Stimulated activated CD8-positive, alpha-beta memory T cell treated with anti-CD3 and anti-CD28 coated beads, Interleukin-7, amount 100 ng/mL, for 24 hours (primary cell): ENCODE measurements at places on chromosomes 4 and X.

DNA sequence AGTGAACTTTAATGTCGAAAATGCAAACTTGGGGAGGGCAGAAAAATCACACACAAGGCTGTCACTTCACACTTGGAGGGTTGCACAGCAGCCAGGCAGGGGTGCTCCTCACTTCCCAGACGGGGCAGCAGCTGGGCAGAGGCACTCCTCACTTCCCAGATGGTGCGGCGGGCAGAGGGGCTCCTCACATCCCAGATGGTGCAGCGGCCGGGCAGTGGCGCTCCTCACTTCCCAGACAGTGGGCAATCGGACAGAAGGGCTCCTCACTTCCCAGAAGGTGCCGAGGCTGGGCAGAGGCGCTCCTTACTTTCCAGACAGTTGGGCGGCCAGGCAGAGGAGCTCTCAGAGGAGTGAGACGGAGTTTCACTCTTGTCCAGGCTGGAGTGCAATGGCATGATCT, 90.6 kb downstream of the HMGB3 start:
- no peak for DNase-seq

DNA sequence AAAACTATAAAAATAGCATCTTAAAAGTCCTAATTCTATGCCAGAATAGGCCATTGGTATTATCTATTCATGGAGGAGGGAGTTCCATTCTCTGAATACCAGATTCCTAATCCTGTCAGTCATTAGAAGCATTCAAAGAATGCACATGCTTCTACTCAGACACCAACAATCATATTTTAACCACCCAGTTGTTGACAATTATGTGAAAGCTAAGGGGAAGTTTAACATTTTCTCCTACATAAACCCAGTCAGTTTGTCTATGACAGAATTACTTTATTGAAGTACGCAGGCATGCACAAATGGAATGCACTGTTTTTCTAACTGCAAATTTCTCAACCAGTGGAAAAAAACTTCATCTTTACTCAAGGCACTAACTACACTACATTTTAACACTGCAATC, 69.6 kb upstream of the MTNR1A start:
- DNase-seq = no peak

DNA sequence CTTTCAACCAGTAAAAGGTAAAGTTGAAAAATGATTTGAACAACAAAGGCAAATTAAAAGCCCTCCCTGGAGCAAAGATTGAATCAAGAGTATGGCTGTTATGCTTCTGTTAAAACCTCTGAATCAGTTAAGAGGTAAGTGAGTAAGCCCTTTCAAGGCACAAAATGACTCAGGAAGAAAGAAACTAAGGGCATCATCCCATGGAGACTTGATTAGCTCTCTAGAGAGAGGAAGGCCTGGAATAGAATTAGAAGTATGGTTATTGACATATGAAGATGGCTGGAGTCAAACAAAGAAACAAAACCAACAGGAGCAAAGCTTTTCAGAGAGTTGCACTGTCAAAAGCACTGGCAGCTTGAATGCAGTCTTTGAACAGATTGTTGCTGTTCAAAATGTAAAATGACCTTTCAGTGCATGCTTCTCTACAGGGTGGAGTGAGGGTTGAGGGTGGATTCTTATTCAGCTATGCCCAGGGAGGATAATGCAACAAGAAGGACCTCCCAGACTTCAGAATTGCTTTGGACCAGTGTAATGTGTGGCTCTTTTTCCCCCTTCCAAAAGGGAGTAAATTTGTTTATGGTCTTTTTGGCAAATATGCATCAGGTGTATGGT, 365.5 kb downstream of the GBA3 start:
- DNase-seq = no peak

DNA sequence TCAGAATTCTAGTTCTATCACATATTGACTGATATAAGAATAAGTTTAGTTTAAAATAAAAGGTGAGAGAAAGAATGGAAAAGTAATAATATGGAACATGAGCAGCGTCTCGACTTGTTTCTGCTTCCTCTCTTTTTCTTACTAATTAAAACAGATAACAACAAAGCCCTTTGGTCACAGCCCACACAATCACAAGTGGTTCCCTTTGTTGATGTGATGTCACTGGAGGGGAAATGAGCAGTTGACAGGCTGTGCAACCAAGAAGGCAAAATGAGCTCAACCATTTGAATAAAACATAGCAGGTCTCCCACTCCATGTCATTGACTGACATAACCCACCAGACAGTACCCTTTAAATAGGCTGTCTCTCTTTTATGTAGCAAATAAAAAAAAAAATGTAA, 342.5 kb upstream of the MAGEB2 start:
- no peak for DNase-seq

DNA sequence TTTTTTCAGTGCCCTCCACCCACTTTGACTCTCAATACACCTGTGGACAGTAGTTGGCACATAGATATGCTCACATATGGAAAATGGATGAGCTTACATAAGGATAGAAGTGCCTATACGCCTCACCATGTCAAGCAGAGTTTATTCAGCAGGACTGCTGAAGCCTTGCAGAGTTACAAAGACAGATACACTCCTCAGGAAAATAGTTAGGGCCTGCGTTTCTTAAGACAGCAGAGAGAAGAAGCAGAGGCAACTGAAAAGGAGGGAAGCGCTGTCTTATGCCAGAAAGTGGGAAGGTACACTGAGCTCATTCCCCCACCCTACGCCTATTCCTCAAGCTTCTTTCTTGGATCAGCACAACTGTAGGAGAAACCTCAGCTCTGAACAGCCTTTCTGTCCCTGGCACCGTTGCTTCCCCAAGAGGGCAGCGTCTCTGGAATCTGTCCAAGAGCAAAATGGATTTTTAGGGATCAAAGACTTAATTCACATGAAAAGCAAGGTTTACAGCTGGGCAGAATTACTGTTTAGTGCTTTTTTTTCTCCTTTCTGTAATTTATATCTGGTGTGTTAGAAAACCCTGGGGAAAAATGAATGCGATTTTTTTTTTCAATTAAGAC, 37.3 kb upstream of the MBTPS2 start:
- DNase-seq = no peak

DNA sequence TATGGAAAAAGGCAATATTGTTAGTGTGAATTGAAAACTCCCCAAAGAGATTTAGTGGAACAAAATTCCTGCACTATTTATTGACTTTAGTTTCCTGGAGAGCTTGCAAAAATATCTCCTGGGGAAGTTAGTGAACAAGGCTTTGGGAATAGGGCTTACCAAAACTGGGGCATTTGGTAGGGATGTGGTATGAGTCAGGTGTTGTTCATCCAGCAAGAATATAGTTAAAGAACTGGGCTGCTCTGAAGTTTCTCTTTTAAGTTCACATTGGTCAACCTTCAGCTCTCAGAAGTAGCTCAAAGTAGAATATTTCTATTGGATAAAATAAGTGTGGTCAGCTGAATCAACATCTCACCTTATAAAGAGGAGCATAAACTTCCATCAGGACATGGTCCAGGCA, 185.0 kb downstream of the CPE start:
- no peak for DNase-seq

DNA sequence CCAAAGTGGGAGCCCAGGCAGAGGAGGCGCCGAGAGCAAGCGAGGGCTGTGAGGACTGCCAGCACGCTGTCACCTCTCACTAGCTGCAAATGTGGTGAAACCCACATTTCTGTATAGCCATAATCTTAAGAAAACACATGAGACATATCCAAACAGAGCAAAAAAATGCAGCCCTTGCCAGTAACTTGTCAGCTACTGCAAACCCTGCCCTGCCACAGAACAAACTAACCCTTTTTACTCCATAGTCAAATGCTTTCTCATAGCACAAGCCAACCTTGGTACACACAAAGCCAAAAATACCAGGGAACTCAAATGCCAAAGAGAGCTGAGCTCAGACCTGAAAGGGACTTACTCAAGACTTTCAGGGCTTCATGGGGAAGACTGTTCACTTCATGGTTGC, 14.9 kb upstream of the NXF3 start:
- DNase-seq = no peak

- no peak for DNase-seq
Observed at GRCh38 chr4:15913631-15913970, 24.9 kb downstream of the FGFBP1 start.

- no peak for DNase-seq
Observed at GRCh38 chr4:6530964-6531363, 44.0 kb upstream of the MAN2B2 start.

- DNase-seq = no peak
Observed at GRCh38 chr4:145898926-145899531, 39.6 kb downstream of the ZNF827 start.

- no peak for DNase-seq
Observed at GRCh38 chr4:176575141-176575730, 217.5 kb downstream of the VEGFC start.

DNA sequence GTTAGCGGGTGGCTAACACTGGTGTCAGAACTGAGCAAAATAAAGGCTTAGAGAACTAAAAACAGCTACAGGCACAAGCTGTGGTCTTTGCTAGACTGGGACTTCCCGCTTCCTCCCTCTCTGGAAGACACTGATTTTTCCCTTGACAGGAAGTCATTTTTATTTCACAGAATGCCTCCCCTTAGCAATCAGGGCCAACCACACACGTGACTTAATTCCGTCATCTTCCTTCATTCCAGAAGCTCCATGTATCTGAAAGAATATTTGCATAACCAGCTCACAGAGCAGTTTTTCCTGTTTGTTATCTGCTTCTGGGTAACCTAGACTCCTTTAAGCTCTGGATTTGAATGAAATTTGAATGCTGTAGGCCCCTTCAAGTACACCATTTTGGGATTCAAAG, 327.5 kb upstream of the FRG1 start:
- DNase-seq = no peak

DNA sequence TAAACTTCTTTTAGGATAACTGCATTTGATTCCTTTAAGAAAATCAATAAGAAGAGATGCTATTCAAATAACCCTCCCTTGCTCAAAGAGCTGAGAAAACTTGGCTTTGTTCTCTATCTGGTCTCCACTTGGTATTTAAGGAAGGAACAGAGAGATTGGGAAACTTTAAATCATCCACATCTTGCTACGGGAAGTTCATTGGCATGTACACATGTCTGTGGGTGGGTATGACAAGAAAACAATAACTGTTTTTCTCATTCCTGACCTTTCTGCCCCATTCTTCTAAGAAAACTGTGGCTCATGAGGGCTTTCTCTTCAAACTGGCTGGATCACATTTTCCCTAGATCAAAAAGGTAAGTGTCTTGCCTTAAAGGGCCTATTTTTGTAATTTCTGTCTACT, 6.0 kb downstream of the SEL1L3 start:
- no peak for DNase-seq

DNA sequence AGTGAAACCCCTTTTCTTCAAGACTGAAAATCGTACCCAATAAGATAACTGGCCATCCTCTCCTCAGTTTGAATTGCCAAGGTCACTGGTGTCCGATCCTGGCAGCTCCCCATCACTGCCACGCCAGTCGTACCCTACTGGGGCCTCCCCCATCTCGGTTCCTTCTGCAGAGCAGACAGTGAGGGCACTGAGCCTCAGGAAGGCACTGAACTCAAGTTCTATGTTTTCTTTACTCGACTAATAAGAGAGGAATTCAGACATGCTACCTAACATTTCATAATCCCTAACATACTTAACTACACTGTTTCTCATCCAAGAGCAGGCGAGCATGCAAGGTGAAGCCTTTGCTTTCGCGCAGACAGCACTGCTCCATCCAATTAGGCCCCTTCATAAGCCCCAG, 23.4 kb downstream of the ZFYVE28 start:
- no peak for DNase-seq

DNA sequence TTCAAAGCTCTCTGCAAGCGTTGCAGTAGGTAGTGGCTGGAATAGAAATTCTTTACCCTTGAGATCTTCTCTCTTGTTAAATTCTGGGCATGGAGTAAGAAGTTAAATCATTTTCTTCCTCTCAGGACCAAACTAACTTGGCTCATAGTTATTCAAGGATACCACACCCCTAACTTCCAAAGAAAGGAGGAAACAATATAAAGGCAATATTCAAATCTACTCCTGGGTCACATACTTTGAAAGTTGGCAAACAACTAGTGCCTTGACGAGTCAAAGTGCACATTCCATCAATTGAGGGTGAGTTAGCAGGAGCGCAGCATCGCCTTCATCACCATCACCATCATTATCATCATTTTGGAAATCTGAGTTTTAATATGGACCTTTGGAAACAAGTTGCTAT, 20.4 kb upstream of the KIT start:
- DNase-seq = no peak

DNA sequence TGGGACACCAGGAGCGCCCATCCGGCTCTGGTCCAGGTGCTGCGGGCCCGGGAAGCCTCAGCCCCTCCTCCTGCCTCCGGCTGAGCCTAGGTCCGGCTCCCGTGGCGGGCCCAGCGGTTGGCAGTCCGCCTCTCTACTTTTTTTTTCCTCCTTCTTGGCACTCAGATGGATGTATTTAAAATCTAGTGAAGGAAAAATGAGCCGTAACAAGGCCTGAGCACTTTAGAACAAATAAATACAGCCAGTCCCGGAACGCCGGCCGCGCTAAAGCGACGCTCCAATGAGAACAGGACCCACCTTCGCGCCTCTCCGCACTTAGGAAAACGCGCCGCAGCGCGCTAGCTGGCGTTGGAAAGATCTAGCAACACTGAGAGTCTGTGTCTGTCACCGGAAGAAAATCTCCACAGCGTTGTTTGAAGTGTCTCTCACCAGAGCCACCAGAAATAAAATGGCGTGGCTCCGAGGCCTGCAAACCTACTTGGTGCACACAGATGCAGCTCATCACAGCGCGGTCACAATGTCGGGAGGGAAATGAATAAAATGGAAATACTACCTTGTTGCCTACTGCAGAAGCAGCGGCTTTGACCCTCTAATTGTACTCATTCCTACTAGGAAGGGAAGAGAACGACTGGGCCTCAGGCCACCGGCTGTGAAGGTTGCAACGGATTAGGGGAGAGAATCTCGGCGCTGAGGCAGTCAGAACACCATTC, 4.7 kb downstream of the NEUROG2 start:
- DNase-seq = no peak

DNA sequence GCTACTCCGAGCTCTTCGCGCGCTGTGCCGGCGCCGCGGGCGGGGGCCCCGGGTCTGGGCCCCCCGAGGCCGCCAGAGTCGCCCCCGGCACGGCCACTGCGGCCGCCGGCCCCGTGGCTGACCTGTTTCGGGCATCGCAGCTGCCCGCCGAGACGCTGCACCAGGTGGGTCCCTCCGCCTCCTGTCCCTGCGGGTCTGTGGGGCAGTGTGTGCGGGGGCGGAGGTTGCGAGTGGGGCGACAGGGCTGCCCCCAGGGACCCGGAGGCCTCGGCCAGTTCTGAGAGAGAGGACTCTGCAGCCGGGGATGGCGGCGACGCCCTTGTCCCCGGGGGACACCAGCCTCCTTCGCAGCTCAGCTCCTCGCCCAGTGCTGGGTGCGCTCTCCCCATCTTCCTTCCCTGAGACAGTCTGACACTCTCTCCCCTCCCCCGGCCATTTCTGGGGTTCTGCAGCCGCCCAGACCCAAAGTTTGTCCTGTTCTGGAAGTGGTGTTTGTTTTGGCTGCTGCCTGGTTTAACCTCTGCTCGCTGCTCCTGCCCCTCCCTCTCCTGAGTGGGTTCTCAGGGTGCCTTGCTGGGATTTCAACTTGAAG, 609 bp downstream of the REPS2 start:
- DNase-seq = no peak
